GM06990 (cell line): ENCODE measurements at places on chromosomes 16 and 17.

GRCh38 chr16:79393127-79393526, 207.4 kb downstream of the MAF start:
- DNase-seq, result no peak

DNA sequence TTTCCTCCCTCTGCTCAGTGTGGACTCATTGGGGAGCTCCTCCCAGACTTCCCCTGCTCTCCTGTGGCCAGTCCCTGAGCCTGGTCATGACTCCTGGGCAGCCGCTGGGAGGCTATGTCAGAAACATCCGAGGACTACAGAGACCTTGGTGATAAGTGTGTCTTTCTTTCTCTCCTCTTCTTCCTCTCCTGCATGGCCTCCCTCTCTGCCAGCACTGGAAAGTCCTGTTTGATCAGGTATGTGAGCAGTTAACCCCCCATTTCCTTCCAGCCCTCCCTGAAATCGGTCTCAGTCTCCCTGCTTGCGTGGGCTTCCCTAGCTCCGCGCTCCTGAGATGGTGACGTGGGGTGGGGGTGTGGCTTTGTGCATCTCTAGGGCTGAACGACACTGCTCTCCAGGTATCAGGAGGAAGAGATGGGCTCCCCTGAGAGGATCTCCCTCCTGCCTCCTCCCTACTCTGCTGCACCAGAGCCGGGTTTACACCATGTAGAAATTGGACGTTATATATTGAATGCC, 2.1 kb downstream of the RHBDL3 start:
- no peak for DNase-seq

- peak; percentile 46 for DNase-seq
These were observed 790 bp downstream of the NCBP3 start for GRCh38 chr17:3845291-3845620.

GRCh38 chr16:89691986-89692569, 5.6 kb downstream of the CDK10 start:
- no peak for DNase-seq

DNA sequence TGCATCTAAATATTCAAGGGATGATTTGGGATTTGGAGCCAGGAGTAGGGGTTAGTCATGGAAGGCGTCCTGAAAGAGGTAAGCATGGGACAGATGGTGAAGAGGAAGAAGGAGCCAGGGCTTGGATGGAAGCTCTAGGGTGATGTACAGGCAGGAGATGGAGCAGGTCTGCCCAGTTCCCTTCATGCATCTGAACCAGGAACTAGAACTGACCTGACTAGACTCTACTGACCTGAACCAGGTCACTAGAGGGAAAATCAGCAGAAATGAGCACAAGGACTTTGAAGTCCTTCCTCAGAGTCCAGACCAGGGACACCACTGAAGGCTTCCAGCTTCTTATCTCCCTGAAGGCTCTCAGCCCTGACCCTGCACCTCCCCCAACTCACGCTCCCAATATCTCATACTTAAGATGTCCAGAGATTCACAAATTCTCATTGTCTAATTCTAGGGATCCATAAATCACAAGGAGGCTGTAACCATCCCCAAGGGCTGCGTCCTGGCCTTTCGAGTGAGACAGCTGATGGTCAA, 8.3 kb downstream of the GSDMA start:
- DNase-seq, result no peak

- no peak for DNase-seq
These were observed 13.1 kb upstream of the LPCAT2 start for GRCh38 chr16:55495616-55496289.

GRCh38 chr16:79155471-79155870, 445.1 kb downstream of the MAF start:
- DNase-seq, result no peak

- DNase-seq, result no peak
These were observed 26.2 kb downstream of the TRAP1 start for GRCh38 chr16:3690980-3691720.

GRCh38 chr17:4853208-4853671, 20.1 kb downstream of the MINK1 start:
- DNase-seq, result no peak

DNA sequence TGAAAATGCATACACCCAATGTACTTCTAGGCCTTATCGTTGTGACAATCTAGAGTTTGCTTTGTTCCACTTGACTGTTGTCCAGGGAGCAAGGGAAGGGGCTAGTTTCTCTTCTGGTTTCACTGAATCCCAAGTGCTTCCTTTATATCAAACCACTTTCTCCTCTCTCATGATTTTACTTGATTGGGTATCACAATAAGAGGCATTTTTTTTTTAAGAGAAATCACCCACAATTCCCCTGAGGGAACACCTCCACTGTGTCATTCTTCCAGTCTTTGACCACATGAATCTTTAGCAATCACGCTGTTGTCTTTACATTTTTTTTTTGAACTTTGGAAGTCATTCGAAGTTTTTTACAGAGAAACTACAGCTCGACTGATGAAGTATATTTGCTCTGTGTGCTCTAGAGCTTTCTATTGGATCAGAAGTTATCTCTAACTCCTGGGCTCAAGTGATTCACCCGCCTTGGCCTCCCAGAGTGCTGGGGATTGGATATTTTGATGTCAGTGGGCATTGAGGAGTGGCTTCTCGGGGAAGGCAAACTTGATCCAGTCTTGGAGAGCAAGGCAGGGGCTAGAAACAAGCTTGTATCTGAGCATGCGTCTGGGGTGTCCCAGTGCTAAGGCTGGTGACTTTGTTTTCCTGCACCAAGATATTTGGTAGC, 3.0 kb downstream of the CDH1 start:
- DNase-seq, result no peak

DNA sequence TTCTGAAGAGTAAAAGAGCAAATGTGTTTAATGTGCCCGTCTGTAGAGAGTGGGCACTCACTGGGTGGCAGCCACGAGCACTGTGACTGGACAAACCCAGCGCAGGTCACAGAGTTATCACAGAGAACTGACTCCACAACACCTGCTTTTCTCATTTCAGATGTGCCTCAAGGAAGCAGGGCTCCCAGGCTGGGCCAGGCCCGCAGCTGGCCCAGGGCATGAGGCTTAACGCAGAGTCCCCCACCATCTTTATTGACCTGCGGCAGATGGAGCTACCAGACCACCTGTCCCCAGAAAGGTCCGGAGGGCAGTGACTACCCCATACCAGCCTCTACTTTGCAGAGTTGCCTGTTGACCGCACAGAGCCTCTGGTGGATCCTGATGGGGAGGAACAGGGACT, 11.9 kb downstream of the DNAAF8 start:
- DNase-seq, result no peak
